ENCODE measurements at places on chromosomes 12 and 14.

GRCh38 chr14:31388687-31389413, 31.5 kb downstream of the HEATR5A start:
- no peak for DNase-seq

GRCh38 chr14:75827331-75827730, 154.5 kb downstream of the TGFB3 start:
- DNase-seq, result no peak

GRCh38 chr12:101743242-101743641, 4.0 kb upstream of the SYCP3 start:
- no peak for DNase-seq

DNA sequence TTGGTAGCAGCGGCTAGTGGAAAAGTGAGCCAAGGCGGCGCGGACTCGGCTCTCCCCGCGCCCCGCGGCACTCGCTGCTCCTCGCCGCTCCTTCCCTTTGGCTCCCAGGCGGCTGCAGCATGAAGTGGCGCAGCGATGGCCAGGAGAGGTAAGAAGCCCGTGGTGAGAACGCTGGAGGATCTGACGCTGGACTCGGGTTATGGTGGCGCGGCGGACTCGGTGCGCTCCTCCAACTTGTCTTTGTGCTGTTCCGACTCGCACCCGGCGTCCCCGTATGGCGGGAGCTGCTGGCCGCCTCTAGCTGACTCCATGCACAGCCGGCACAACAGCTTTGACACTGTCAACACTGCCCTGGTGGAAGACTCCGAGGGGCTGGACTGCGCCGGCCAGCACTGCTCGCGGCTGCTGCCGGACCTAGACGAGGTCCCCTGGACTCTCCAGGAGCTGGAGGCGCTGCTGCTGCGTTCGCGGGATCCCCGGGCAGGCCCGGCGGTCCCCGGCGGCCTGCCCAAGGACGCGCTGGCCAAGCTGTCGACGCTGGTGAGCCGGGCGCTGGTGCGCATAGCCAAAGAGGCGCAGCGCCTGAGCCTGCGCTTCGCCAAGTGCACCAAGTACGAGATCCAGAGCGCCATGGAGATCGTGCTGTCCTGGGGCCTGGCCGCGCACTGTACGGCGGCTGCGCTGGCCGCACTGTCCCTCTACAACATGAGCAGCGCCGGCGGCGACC, 225.6 kb upstream of the CRY1 start:
- peak; percentile 64 for DNase-seq

- no peak for DNase-seq
Observed at GRCh38 chr14:85572011-85572410, 42.1 kb downstream of the FLRT2 start.

GRCh38 chr12:46387670-46388069, 15.1 kb upstream of the SLC38A2 start:
- no peak for DNase-seq

- peak; percentile 81 for DNase-seq
Observed at GRCh38 chr12:63826006-63826585, 18.4 kb upstream of the SRGAP1 start.

GRCh38 chr12:70290116-70290515, 46.9 kb downstream of the CNOT2 start:
- no peak for DNase-seq

DNA sequence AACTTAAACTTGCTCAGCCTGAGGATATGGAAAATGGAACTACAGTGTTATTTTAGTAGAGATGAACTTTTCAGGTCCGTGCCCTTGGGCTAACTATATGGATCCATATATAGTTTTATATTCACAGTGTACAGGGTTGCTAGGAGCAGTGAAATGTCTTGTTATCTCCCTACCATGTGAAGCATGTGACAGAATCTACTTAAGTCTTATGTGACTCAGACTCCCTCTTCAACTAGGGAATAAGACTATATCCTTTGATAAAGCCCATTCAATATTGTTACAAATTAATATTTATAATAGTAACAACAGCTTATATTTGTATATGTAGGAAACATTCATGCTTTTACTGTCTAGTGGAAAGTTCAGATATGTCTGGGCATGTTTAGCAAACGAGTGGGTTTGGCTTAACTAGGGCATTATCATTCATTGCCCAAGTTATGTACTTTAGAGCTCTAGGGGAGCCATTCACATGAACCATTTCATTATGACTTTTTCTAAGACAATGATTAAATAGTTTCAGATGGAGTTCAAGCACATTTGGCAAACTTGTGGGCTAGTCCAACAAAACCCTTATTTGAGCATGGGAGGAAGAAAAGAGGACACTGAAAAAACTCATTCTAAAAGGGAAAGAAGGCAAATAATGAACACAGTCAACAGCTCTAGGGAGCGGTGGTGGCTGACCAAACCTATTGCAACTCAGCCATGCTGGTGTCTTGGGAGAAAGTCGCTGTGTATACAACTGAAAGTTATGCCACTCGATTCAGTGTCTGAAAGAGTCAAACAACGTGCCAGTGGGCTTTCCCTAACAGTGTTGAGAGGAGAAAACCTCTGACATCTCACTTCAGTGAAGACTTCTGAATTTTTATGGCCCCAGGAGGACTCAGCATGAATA, 305.9 kb upstream of the G2E3 start:
- no peak for DNase-seq

GRCh38 chr14:39203659-39204606, 28.9 kb downstream of the PNN start:
- no peak for DNase-seq

- no peak for DNase-seq
Observed at GRCh38 chr12:106058256-106059182, 80.2 kb downstream of the NUAK1 start.

DNA sequence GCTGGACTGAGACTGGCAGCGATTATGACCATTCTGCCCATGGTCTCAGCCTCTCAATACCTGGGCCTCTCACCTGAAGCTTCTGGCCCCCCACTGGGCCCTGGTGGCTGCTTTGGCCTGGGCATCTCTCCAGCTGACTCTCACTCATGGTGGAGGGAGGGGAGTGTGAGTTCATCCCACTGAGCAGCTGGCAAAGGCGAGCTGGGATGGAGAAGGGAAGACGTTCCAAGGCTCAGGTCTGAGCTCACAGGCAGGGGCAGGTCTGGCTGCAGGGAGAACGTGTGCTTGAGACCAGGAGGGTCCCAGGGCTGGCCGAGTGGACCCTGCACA, 103.5 kb downstream of the TMEM121 start:
- DNase-seq, result no peak

DNA sequence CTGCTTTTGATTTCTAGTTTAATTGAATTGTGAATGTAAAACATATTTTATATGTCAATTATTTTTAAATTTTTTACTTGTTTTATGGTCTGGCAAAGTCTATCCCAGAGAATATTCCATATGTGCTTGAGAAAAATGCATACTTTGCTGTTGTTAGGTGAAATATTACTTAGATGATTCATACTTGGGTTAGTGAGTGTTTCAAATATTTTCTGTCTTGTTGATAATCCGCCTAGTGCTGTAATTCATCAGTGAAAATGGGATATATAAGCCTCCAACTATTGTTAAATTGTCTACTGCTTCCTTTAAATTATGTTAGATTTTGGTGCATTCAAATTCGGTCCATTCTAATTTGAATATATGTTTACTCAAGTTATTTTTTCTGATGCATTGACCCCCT, 395.5 kb downstream of the LRFN5 start:
- DNase-seq, result no peak

GRCh38 chr12:115799610-115800009, 477.9 kb downstream of the MED13L start:
- no peak for DNase-seq

DNA sequence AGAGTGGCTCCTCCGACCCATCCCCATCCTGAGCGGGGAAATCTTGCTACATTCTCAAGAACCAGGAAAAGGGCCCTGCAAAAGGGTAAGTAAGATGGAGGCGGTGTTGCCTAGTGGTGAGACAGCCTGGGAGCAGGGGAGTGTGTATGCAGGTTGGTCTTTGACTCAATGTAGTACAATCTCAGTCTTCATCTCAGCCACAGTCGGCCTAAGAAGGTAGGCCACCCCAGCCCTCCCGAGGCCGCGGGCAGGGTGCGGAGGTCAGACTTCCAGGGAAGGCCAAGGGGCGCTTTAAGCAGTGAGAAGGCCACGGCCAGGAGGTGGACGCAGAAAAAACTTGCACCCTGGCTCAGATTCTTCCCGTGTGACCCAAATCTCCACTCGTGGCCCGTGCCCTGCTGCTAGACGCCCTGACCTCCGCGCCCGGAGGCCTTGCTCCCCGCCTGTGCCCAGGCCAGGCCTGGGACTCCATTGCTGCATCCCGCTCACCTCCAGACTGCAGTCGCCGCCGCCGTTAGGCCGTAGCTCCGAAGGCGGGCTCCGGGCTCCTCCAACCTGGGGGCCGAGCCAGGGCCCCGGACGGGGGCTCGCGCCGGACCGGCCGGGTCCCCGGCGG, 435 bp downstream of the FOXM1 start:
- DNase-seq, result peak; percentile 49

DNA sequence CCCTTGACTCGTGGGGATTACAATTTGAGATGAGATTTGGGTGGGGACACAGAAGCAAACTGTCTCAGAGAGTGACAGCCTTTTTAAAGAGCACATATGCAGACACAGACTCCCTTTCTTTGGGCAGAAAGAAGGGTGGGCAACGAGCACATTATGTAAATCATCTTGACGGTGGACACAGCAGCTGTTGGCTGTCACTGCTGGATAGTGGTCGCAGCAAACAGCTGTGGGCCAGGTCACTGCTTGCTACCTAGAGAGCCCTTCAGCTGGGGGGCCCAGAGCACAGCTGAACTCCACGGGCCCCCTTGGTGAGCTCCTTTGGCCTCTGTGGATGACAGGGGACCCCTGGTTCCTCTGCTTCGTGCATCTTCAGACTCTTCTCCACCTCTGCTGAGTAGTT, 23.1 kb downstream of the PPP2R5C start:
- DNase-seq, result no peak

- DNase-seq, result no peak
Observed at GRCh38 chr14:59600211-59600945, 23.8 kb upstream of the CCDC175 start.

- DNase-seq, result no peak
Observed at GRCh38 chr12:50032515-50032853, 7.2 kb upstream of the RACGAP1 start.

- DNase-seq, result no peak
Observed at GRCh38 chr12:6987956-6988553, 17.3 kb downstream of the EMG1 start.

Data from lung microvascular endothelial cell (primary cell).